ENCODE measurements at places on chromosomes 12 and 14.

DNA sequence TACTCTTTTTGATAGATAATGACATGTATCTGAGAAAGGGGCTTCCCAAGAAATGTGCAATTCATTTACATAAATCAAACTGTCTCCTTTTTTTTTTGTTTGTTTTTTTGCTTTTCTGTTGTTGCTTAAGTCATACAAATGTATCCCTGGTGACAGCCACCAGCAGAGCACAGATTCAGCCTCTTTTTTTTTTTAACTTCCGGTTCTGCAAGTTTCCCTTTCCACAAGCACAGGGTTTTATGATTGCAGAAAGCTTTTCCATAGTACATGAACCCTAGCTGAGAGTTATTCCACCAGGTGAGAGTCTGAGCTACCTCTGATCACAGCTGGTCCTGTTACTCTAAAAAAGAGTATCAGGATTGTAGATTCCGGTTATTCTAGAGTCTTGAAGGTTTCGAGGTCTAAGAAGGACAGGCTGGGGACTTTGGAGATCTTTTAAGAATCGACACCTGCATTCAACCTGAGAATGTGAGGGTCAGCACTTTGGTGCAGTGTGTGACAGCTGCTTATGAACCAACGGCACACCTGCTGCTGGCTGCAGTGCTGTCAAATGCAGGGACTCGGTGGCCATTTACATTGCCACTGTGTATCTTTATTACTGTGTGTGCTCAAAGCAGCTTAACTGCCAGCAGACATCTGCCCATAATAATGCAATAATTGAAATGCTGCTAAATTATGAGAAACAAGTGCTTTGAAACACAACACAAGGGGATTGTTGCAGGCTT lies 551.7 kb downstream of the NRXN3 start:
- no peak for DNase-seq

DNA sequence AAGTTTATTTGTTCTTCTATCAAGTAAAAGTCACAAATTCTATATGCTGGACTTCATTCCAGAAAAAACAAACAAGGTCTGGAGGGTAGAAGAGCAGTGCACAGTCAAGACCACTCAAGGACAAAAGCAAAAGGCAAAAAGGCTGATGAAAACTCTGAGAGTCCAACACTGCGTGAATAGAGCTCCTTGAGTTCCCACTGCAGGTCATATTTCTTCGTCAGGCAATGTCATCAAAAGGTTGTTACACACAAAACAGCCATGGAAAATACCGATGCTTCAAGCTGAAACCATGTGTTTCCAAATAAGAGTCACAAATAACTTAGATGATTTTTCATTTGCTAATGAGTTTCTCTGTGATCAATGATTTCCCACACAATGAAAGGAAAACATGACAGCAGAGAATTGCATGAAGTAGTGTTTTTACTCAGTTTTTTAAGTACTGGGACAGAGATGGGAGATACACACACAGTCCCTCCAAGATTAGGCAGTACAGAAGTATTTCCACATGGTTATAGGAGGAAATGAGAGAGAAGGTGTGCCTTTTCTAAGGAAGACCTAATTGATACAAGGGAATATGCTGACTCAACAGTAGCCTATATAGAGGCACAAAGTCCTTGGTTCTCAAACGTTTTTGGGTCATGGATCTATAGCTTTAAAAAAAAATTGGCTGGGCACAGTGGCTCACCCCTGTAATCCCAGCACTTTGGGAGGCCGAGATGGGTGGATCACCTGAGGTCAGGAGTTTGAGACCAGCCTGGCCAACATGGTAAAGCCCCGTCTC lies 177.7 kb downstream of the MED13L start:
- no peak for DNase-seq

- no peak for DNase-seq
Observed at GRCh38 chr12:88327276-88327675, 185.2 kb downstream of the TMTC3 start.

DNA sequence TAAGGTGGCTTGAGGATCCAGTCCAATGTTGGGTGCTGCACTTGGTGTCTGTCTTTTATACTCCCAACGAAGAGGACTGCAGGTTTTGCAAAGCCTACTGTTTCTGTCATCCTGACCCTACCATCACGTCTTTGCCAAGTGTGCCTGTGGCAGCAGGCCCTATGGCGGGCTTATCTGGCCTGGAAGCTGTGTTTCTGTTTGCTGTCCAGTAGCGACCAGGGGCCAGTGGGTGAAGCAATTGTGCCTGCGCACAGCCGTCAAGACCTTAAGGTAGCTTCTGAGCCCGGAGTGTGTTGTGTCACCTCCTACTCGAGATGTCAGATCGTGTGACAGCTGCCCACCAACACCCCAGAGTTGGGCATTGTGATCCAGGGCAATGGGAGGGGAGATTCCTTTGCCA lies 62.7 kb downstream of the DDX51 start:
- DNase-seq, result no peak

- DNase-seq, result no peak
Observed at GRCh38 chr14:23097786-23098185, 2.5 kb downstream of the C14orf119 start.

- no peak for DNase-seq
Observed at GRCh38 chr12:24770821-24771220, 178.1 kb downstream of the BCAT1 start.

DNA sequence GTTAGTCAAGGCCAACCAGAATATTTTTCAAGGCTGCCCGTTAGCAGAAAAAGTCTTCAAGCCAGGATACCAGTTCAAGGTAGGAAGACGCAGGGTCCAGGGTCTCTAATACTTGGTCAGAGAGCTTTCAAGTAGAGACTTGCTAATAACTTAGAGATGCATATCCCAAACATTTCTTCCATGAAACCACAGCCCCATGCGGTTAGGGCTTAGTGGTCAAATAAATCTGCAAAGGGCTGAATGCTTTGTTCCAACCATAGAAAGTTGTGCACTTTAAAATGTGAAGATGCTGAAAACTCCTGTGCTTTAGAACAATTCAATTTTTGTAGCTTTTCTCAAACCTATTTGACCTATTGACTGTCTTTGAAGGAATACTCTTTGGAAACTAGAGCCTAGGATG lies 208.9 kb downstream of the PIK3C2G start:
- peak; percentile 44 for DNase-seq

GRCh38 chr12:120467439-120467838 lies 2.1 kb downstream of the SRSF9 start:
- DNase-seq, result no peak

DNA sequence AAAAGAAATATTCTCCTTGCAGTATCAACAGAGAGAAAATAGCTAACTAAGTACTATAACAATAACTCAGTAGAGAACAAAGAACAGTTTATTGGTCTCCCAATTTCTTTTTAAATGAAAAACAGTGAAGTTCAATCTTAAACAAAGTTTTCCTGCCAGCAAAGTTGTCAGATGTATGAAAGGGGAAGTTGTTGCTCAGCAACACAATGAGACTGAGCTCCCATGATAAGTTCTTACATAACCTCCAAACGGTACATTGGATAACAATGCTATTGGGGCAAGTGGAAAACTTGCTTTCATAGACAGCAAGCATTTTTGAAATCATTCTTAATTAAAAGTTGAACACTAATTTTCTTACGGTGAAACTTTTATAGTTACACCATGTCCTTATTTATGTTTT lies 94.9 kb downstream of the ALG10B start:
- DNase-seq, result no peak

- DNase-seq, result no peak
Observed at GRCh38 chr12:120654656-120655055, 14.2 kb downstream of the CABP1 start.

DNA sequence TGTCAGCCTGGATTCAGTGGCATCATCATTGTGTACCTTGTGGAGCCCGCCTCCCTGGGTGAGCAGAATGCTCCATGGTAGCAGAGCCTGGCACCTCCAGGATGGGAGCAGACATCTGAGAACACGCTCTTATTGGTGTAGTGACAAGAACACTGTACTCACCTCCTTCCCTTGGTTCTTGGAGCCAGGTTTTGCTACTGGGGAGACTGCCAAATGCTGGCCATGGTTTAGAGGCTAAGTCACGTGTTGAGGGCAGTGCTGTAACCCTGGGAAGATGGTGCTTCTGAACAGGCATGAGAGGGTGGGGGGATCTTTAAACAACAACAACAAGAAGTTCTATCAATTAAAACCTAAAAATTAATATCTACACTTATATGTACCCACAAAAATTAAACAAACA lies 47.6 kb upstream of the ASPG start:
- DNase-seq, result no peak

DNA sequence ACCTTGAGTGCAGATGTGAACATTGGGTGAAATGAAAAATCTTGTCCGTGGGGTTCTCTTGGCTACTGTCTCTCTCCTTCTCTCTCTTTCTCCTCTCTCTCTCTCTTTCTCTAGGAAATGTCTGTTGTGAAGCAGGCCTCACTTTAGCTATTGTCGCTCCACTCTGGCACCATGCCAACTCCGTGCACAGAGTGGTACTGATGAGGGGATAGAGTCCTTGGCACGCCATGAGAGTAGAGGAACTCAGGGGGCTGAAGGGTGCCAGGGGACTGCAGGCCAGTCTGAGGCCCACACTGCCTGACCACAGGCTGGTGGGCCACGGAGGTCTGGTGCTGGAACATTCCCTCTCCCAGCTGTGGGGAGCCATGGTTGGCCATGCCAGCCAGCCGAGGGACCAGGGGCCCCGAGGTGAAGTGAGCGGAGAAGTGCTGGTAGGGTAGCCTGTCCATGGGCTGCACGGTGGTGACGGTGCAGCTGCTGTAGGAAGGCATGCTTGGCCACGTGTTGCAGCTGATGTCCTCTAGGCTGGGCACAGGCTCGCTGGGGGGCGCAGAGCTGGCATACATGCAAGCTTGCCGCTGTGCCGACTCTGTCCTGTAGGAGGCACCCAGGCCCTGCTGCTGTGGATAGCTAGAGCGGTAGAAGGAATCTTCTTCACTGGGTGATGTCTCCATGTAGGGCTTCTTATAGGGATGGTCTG lies 50.4 kb downstream of the TBX5 start:
- DNase-seq, result no peak

DNA sequence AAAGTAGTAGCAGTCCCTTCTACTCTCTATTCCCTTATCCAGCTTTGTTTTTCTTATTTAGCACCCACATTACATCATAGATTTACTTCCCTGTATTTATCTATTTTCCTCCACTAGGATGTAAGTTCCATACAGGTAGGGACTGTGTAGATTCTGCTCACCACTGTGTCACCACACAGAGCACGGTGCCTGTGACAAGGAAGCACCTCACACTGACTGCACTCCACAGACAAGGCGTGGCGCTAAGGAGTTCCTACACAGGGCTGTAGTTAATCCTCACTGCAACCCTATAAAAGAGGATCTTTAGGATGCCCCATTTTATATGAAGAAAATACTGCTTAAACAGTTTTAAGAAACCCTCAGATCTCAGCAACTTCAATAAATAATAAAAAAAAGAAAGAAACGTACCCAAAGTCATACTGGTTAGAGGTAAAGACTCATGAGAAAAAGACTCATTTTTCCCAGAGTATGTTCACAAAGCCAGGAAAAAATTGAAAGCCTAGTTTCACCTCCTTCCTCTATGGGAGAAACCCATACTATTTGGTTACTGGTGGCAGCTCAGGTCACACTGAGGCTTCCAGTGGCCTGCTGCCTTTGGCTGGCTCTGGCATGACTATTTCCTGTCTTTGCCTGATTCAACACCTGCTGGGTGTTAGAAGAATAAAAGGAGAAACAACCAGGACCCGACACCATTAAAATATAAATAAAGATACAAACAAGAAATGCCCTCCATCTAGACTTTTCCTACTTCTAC lies 36.9 kb downstream of the RAD9B start:
- no peak for DNase-seq

DNA sequence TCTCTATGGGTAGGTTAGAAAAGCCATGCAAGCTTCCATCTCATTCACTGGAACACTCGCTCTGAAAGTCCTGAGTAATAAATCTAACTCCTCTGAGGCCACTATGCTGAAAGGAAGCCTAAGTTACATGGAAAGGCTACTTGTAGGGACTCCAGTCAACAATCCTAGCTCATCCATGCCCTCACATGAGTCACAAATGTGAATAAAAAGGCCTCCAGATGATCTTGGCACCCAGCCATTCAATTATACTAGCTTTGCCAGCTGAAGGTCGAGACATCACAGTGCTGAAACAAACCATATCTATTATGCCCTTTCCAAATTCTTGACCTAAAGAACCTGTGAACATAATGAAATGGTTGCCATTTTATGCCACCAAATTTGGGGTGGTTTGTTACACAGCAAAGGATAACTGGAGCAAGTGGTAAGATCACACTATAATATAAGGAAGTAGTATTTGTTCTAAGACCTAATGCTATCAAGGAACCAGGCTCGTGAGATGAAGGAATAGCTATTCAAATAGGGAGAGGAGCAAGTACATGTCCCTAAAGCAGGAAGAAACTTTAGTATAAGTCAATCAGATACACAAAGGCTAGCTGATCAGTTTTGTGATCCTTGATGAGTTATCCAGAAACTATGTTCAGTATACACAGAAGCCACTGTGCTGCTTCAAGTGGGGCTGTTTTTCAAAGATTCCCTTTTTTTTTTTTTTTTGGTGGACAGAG lies 142.1 kb downstream of the MED13L start:
- peak; percentile 63 for DNase-seq

- no peak for DNase-seq
Observed at GRCh38 chr12:46578190-46578982, 205.8 kb upstream of the SLC38A2 start.

DNA sequence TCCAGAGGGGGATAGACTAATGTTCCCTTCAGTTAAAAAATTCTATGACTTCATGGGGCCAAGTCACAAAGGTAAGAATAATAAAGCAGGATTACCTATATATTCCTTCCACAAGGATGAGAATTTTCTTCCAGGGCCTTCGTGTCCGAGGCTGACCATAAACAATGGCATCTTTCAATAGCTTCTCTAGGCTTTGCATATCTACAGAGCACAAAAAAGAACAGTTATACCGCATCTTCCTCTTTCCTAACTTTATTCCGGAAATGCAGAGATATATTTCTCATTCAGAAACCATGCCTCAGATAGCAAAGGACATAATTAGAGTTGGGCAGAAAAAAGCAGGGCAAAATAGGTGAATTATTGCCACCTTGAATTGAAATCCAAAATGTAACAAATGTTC lies 58.3 kb upstream of the ISM2 start:
- DNase-seq, result no peak

GRCh38 chr12:32116897-32117296 lies 10.2 kb downstream of the BICD1 start:
- peak; percentile 80 for DNase-seq

DNA sequence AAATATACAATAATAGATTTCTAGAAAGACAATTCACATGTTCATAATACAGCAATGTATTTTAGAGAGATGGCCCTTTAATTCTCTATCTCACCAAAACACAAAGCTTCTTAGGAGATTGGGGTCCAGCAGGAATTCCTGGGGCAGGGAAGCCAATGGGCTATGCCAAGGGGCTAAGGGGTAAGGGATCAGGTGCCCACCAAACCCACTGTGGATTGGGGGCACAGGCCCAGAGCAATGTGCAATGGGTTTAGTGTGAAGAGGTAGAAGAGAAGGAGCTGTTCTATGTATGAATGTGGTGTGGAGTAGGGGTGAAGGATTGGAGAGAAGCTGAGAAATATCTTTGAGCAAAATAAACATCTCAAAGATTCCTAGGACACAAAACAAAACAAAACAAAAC lies 2.6 kb downstream of the HOXC13 start:
- no peak for DNase-seq

DNA sequence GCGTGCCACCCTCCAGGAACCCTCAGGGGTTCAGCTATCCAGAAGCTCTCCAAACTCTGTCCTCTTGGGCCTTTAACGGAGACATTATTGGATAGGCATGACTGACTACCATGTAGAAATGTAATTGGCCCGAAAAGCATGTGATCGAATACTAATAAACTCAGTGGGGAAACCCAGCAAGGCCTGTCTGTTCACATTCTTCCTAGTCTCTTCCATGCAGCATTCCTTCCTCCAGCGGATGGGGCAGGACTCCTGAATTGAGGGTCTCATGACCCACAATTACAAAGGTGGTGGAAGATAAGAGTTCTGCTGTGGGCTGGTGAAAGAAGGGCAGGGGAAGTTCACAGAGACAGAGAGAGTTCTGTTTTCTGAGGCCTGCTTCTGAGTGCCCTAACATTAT lies 6.5 kb upstream of the PRDM4 start:
- no peak for DNase-seq

Measured in fibroblast of skin of abdomen (primary cell).